ENCODE measurements at places on chromosomes 16 and 17.

DNA sequence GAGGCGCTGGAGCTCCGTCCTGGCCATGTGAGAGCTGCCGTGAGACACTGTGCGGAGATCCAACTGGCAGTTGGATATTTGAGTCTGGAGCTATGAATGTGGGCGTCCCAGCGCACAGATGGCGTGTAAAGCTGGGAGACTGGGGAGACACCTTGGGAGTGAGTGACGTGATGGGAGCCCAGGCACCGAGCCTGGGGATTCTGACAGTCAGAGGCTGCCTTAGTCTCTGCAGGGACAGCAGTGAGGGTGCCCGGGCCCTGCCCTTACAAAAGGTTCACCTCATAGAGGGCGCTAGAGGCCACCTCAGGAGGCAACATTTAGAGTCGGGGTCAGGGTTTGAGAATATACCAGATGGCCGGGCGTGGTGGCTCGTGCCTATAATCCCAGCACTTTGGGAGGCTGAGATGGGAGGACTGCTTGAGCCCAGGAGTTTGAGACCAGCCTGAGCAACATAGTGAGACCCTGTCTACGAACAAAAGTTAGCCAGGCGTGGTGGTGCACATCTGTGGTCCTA is 194.1 kb upstream of the GSE1 start:
- DNase-seq = no peak

DNA sequence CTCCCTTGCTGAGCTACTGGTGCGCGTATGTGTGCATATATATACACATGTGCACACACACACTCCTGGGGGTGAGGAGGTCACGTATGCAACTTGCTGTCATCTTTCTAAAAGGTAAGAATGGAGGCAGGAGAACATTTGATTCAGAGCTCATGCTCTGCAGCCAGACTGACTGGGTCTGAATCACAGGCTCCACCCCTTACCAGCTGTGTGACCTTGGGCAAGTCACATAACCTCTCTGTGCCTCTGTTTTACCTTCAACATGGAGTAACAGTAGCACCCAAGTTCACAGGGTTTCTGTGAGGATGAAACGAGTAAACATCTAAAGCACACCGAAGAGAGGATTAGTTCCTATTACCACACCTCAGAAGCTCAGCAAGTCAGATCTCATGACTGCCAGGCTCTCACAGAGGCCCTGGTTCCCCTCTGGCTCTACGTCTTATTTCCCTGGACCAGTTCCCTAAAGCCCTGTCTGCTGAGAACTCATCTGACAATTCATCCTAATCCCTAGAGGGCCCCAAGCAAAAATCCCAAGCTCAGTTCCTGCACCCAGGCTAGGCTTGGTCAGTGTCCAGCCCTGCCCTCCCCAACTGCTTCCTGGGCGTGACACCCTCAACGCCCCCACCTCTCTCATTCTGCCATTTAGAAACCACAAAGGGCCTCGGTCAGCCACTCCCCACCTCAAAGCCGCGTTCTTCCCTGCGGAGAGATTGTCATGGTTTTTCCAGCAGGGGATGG is 28.7 kb downstream of the ABR start:
- DNase-seq = no peak

GRCh38 chr17:74743755-74744154 is 4.7 kb upstream of the NHERF1 start:
- no peak for DNase-seq

- DNase-seq = no peak
These were observed 28.7 kb downstream of the CALB2 start for GRCh38 chr16:71387045-71387871.

GRCh38 chr17:80791758-80792284 is 199.8 kb upstream of the CHMP6 start:
- DNase-seq = no peak

DNA sequence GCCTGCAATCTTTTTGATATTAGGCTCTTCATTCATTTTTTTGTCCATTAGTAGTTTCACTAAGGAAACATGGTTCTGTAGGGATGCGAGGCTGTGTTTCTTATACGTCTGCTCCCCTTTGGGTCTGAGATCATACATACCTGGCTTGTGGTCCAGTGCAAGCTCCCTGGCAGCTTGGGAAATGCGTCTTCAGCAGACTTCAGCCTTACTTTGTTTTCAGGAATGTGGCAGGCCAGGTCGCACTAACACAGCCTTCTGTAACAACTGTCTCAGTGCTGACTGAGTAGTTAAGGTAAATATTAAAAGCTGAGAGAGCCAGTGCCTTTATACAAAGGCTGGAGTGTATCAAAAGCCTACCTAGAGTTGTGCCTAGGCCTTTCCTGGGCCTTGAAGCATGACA is 970.5 kb upstream of the EEF2KMT start:
- DNase-seq = no peak

DNA sequence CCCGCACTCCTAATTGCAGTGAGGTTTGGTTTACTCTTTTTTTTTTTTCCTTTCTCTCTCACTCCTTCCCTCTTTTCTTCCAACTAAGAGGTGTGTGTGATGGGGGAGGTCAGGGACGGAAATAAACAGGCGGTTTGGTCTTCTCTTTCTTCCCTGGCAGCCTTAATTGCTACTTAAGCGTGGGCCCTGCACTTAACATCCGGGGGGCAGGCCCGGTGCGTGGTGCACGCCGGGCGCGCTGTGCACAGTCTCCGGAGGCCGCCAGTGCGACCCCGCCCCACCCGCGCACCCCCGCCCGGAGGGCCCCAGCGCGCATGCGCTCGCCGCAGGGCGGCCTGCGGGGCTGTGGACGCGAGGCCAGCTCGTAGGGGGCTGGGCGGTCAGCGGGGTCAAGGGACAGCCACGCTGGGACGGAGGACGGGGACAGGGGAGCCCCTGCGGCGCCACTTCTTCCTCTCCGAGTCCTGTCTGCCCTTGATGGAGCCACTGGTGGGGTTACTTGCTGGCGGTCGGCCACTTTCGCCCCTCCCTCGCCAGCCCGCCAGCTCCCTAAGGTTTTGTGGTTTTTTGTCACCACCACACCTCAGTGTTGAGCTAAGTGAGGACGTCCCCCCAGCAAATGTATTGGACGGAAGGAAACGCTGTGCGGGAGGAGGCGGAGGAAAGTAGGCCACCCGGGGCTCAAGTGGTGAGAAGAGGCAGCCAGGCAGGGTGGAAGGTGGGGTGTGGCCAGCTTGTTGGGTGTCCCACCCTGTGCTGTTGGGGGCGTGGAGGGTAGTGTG is 120.9 kb downstream of the MRM1 start:
- no peak for DNase-seq
